NCI-H446 (cell line): ENCODE measurements at places on chromosomes 2 and 18.

DNA sequence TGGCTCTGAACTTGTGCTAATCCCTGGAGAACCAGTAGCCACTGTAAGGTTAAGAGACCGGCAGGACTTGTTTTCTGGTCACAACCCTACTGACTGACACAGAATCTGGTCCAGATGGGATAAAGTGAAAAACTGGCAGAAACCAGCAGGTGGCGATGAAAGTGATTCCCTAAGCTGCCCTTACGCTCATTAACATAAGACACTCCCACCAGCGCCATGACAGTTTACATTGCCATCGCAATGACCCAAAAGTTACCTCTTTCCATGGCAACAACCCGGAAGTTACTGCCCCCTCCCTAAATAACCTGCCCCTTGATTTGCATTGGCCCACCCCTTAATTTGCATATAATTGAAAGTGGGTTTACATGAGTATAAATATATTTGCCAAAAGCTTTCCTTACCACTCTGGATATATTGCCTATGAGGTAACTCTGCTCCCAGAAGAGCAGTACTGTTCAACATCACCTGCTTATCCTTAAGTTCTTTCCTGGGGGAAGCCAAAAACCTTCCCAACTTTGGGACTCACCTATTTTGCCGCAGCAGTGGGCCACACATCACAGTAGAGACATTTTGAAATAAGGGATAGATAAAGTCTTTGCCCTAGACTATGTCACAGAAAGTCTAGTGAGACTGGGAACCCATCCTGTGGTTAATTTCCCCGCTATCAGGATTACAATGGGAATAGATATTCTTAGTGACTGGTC lies 35.8 kb upstream of the AFF3 start:
- no peak for DNase-seq

DNA sequence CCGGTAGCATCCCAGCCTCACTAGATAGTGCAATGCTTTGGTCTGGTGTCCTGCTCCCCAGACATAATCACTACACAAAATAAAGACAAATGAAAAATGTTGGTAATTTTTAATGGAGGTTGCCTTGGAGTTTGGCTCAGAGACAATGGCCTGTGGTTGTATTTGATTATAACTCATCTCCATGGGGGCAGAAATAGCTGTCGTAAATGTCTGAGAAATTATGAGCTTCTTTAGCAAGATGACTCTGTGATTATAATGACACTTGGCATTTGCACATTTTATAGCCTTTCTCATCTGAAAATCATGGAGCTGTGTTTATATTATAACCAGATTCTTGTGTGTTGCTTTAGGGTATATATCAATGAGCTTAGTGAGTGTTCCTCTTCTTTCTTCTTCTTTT lies 1779.7 kb upstream of the CELF4 start:
- no peak for DNase-seq

- DNase-seq: no peak
Observed at GRCh38 chr18:34884436-34884835, 156.8 kb upstream of the MAPRE2 start.

- no peak for DNase-seq
Observed at GRCh38 chr18:50822756-50823155, 2.9 kb upstream of the MRO start.

DNA sequence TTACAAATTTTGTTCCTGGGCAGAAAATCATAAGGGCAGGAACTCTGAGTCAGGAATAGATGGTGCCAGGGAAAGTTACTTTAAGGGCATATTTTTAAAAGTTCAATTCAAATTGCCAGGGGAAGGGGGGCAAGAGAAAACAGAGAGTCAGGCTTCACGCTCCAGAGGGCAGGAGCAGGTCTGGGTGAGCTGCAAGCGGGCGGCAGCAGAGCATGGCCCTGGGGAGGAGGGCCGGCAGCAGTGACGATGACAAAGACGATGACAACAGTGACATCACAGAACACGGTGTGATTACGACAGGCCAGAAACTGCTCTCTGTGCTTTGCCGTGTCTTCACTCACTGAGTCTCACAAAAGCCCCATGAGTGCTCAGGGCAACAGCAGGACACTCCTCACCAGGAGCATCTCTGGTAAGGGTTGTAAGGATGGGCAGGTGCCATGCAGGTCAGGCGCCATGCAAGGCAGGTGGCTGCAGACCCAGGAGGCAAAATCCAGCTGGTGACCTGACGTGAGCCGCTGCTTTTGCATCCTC lies 23.3 kb downstream of the CHST10 start:
- DNase-seq: no peak

DNA sequence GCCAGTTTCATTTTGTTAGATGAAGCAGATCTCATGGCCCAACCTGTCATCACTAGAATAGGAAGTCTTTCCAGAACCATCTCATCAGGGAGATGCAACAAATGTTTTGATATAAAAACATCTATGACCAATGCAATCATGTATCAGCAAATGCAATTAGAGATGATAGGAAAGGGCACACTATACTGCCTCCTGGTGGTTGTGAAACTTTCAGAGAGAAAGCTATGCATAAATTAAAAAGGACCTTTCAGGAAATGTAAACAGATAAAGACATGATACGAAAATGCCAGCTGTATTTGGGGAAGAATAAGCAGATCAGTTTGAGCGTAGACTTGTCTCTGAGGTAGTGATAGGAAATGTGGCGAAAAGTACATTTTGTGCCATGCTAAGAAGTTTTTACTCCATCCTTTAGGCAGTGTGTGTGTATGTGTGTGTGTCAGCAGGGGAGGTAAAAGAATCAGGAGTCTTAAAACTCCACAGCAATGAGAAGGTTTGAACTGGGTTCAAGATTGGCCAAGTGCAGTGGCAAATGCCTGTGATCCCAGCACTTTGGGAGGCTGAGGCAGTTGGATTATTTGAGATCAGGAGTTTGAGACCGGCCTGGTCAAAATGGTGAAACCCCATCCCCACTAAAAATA lies 479.3 kb downstream of the CPS1 start:
- no peak for DNase-seq

DNA sequence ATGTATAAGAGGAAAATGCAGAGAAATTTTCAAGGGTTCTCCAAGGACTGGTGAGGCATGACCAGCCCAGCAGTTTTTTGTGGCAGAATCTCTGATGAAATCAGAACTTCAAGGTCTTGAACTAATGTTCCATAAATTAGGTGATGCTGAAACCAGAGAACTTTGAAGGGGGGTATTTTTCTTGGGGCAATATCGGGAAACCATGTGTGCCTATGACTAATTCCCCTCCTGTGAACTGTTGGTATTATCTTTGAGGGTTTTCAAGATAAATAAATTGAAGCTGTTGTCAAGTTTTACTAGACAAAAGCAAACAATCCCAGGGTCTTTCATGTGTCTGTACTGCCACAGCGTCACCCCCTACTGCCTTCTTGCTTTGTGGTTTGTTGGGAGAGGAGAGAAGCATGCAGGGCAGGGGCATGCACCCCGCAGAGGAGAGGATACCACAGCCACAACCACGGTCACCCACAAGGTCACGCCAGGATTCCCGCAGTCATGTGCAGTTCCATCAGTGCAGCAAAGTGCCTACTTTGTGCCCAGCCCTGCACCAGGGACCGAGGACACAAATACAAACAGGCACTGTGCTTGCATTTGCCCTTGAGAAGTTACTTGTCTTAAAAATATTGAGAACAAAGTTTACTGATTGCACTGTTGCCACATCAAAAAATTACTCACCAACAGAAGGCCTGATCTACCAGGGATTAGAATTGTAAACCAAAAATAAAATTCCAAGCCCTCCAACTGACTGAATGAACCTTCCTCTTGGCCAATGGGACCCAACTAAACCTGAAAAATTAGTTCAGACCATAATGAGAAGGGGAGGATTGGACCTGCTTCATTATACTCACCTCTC lies 413.3 kb upstream of the TRIB2 start:
- DNase-seq: no peak

- no peak for DNase-seq
Observed at GRCh38 chr2:69221512-69221911, 165.5 kb downstream of the GFPT1 start.

GRCh38 chr2:181178823-181179412 lies 198.5 kb downstream of the UBE2E3 start:
- DNase-seq: no peak

GRCh38 chr2:40106061-40106460 lies 327.0 kb upstream of the THUMPD2 start:
- no peak for DNase-seq

DNA sequence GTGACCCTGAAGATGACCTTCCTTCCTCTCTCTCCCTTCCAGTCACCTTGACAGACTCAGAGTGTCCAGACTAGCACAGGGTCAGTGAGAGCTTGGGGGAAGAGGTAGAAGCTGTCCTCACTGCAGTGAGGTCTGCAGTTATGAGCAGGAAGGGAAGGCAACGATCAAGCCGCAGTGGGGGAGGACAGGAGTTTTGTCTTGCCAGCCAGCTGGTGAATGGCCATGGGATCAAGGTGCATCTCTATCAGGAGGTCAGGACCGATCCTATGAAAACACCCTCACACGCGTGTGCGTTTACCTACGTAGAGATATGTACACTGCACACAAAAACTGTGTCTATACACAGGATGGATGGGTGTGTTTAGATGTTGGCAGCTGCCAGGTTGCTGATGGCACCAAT lies 83.2 kb downstream of the THNSL2 start:
- no peak for DNase-seq

GRCh38 chr2:121343191-121343590 lies 58.2 kb upstream of the TFCP2L1 start:
- no peak for DNase-seq

GRCh38 chr2:35803126-35803525 lies 552.5 kb upstream of the CRIM1 start:
- DNase-seq: no peak

DNA sequence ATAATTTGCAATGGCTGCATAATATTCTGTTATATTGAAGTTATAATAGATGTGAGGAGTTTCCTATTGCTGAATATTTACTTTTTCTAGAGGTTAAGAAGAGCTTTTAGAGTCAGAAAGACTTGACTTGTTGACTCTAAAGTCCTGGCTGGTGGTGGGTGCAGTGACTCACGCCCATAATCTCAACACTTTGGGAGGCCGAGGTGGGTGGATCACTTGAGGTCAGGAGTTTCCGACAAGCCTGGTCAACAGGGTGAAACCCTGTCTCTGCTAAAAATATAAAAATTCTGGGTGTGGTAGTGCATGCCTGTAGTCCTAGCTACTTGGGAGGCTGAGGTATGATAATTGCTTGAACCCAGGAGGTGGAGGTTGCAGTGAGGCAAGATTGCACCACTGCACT lies 33.9 kb upstream of the ATIC start:
- no peak for DNase-seq
